ENCODE measurements at places on chromosomes 7 and 10.

DNA sequence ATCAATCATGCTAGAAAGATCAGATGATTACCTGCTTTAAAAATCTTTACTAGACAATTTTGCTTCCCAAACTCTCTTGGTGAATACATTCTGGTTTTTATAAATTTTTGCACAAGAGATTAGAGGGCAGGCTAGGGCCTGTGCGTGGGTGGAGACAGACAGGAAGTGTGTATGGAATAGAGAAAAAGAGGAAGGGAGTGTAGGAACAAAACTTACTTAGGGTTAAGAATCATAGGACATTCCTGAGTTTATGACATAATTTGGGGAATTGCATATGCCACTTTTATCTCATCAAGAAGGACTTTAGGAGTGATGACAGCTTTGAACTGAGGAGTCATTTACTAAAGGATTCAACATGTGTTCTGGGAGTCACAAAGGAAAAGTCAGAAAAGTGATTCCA is 31.3 kb downstream of the LAMB1 start:
- peak; percentile 66 for DNase-seq

GRCh38 chr10:77236029-77236428 is 401.6 kb downstream of the KCNMA1 start:
- DNase-seq, result no peak

DNA sequence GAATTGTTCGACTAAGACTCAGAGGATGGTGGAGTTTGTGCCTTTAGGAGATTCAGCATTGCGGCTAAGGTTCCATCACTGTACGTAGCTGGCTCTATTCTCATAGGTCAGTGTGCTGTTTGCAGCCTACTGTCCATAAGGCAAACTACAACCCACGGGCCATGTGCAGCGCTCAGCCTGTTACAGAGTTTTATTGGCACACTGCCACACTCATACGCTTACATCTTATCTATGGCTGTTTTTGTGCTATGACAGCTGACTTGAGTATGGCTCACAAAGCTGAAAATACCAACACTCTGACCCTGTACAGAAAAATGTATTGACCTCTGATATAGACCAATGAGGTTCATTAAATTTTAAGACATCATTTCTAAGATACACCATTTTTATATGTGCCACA is 114.5 kb downstream of the ARID5B start:
- DNase-seq, result no peak

DNA sequence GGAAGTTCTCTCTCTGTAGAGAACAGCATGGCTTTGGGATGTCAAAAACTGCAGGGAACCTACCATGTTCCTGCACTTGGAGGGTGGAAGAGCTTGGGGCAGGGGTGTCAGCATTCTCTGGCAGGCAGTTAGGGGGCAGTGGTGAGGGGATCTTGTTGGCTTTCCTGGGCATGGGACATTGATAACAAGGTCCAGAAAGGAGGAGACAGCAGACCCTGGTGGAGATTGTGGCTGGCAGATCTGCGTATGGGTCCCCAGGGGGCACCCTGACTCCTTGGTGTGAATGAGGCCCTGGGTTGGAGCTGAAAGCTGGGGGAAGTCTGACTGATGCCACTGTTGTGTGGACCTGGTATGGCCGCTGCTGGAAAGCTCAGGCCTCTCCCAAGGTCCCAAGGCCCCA is 22.9 kb upstream of the CAMK2B start:
- peak; percentile 71 for DNase-seq

DNA sequence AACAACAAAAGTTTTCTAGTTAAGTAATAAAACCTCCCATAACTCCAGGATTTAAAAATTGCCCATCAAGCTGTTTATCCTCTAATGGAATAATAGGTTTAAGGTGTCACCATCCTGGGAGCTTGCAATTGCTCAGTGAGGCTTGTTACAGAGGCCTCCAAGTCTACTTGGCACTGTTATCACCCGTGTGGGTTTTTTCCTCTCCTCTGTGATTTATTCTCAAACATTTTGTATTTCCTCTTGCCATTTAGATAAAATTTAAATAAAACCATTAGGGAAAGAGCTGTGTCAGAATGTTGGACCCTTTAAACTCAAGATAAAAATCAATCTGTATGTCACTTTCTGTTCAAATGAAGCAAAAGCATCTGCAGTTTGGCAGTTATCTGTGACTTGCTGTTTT is 202.6 kb downstream of the GALNT17 start:
- no peak for DNase-seq

- DNase-seq, result no peak
Measured at GRCh38 chr7:124369310-124369709, 336.4 kb upstream of the TMEM229A start.

DNA sequence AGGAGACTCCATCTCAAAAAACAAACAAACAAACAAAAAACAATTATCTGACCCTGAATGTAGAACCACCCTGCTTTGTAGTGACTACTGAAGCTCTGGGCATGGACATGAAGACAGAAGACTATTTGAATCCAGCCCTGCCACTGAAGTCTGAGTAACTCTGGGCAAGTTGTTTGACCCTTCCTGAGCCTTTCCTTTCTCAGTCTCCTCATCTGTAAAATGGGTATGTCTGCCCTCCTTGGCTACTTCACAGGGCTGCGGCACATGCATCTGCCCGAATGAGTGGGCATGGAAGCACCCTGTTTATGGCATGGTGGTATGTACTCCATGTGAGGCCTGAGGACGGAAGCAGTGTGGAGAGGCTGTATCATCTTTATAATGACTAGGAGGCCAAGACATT is 22.2 kb upstream of the MALSU1 start:
- DNase-seq, result no peak

DNA sequence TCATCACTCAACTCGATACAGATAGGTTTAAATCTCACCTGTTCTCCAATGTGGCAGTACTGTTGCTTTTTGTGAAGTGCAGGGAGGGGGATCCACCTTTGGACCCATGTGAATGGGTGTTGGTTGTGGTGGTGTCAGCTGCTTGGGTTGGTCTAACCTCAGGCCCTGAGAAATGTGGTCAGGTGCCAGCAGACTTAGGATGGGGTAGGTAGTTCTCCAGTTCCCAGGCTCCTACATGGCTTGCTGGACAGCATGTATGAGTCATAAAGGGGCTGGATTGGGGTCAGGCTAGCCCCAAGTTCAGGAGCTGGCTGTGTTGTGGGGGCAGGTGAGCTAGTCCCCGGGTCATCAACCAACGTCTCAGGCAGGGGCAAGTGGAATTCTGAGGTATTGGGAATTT is 472.6 kb upstream of the CNTNAP2 start:
- DNase-seq, result no peak

GRCh38 chr10:121459279-121459621 is 139.0 kb downstream of the FGFR2 start:
- no peak for DNase-seq

- no peak for DNase-seq
Measured at GRCh38 chr7:32259931-32260596, 189.9 kb upstream of the PDE1C start.

DNA sequence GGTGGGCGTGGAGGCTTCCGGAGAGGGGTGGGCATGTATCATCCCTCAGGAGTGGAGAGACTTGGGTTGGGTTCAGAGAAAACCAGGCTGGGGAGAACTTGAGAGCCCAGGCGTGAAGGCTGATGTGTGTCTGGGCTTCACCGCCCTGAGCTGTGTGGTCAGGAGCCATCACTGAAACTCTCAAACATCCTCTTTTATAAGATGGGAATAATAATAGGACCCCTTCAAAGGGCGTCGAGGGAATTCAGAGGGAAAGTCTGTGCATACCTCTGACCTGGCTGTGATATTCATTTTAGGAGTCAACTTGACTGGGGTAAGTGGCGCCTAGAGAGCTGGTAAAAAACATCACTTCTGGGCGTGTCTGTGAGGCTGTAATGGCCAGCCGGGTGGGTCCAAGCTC is 21.1 kb upstream of the PSMG3 start:
- no peak for DNase-seq

GRCh38 chr10:78266741-78267469 is 233.2 kb downstream of the RPS24 start:
- peak; percentile 74 for DNase-seq

GRCh38 chr7:4166807-4167206 is 515.3 kb upstream of the FOXK1 start:
- DNase-seq, result no peak

DNA sequence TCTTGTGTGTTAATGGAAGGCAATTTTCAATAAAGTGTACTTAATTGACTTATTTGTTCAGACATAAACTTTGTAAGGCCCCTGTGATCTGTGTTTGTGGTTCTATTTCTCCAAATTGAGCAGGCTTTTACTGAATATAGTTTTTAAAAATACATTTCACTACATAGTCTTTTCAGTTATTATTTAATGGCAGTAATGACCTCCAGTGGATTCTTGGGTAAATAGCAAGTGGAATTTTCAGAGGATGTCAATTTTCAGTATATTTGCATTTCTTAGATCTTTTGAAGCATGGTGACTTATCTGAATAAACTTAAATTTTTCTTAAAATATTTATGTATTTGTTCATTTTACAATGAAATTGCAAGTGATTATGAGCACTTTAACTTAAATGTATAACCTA is 203.1 kb upstream of the PCLO start:
- no peak for DNase-seq

DNA sequence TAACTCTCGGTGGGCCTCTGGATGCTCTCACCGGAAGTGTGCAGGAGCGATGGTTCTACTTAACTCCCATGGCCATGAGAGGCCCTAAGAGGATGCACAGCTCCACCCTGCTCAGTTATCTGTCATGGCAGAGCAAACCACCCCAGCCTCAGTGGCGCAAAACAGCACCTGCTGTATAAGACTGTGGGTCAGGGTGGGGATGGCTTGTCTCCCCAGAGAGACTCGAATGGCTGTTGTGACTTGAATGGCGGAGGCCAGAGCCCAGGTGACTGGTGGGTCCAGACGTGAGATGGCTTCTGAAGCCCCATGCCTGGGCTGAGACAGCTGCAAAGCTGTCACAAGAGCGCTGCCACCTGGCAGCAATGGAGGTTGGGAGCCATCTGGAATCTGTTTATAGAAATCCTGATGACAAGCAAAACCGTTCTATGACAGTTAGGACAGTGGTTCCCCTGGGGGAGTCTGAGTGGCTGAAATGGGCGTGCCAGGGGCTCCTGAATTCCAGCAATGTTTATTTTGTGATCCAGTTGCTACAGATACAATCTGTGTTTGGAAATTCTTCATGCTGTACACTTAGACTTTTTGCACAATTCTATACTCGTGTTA is 490.5 kb downstream of the TCERG1L start:
- DNase-seq, result no peak

- peak; percentile 34 for DNase-seq
Measured at GRCh38 chr10:77293773-77294172, 343.8 kb downstream of the KCNMA1 start.

DNA sequence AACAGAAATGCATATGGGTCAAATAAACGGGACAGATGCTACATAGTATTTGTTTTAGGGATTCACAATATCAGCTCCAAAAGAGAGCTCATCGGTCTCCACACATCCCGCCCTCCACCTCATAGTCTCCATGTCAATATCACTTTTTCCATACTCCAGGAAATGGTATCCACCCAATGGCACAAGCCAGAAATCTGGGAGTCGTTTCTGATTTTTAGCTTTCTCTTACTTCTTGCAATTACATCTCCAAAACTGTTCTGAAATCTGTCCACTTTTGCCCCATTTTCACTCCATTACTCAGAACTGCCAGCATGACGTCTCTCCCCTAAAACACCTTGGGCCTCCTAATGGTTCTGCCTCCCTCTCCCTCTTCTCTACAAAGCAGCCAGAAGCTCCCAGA is 47.4 kb upstream of the EZH2 start:
- no peak for DNase-seq

DNA sequence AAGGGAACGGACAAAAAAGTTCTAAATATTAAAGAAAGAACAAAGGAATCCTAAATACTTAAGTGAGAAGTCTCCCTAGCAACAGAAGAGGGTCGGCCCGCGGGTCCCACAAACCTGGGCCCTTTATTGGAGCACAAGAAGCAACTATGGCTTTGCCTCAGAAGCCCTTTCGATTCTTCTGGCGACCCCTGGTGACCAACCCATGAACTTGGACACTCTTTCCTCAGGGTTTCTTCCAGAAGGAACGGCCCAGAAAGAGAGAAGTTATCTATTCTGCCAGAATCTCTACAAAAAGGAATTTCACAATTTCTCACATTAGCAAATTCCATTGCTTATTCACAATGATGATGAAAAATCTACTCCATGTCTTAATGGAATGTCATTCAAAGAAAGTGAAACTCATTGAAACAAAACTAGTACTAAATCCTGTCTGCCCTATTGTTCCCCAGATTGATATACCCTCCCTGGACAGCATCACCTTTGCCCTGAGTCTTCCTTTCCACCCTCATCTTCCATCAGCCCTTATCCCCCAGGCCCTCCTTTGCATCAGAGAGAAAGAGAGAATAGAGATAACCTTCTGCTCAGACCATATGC is 43.7 kb downstream of the CPVL start:
- DNase-seq, result peak; percentile 61

DNA sequence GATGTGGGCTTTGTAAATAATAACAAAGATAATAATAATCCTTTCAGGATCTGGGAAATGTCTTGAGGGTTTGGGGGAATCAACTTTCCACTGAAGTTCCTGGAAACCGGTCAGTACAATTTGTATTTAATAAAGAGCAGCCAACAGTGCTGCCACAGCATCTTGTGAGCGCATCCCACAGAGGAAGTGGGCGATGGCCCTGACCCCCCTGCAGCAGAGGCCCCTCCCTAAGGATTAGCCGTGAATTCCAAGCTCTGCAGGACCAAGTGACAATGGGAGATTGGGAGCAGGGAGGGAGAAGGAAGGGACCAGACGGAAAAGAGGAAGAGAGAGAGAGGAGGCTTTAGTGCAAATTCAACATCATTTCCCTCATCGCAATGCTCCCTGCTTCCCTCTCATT is 349.2 kb downstream of the RNLS start:
- DNase-seq, result no peak

DNA sequence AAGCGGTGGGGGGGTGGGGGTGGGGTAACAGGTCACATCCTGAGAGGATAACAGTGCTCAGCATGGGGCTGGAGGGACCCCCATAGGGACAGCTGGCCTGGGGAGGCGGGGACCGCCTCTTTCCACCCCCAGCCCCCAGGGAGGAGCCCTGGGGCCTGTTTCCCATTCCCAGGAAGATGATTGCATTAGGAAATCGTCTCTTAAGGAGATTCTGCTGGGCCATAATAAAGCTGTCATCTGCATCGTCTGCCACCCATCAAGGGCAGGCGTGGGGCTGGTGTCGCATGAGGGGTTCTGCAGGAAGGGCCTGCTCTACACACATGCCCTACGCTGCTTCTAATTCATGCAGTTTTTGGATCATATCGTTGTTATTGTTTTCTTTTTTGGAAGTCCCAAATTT is 17.2 kb downstream of the RET start:
- no peak for DNase-seq

Data from EH (cell line).